ENCODE measurements at places on chromosomes 4 and X. TPM values are rescaled to one million over a fixed set of nuclear protein-coding genes. Genes with fewer than 3 reads are reported as not detected.

The SORBS2 gene
- total RNA-seq = 3.3 TPM

The CPLX1 gene
- not detected for total RNA-seq

The NELFA gene
- total RNA-seq = 27.4 TPM

The MOSPD2 gene
- total RNA-seq = 7.8 TPM

The PIR gene
- total RNA-seq = 42.0 TPM

The CLIC2 gene
- 4.4 TPM for total RNA-seq

The CXXC4 gene
- 0.57 TPM for total RNA-seq

The NLRP2B gene
- not detected for total RNA-seq

The ADH1C gene
- total RNA-seq = not detected

All from Daoy (cell line).